ENCODE measurements at places on chromosomes 3 and 15.

DNA sequence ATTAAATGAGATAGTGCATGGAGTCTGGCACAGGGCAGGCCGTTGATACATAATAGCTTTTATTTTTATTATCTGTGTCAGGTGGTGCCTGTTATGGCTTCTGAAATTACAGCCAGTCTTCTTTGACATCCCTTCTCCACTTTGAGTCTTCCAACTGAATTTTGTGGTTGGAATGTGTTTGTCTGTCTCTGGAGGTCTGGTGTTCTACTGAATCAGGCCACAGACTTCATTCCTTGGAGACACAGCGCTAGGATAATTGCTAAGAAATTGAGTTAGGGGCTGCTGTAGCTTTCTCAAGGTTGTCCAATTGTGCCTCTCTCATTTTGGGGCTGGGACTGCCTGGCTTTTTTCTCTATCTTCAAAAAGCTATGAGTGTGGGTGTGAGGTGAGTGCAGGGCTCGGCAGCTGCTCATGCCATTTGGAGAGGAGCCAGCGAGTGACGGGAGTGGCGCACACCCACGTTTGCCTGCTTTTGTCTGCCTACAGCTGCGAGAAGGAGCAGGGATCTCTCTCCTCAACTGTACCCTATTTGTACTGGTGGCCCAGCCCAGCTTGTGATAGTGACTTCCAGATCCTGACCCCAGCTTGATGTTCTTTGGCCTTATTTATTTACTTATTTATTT is 49.8 kb upstream of the SYN2 start:
- no peak for DNase-seq

- no peak for DNase-seq
These were observed 118.5 kb upstream of the WNT5A start for GRCh38 chr3:55605443-55606236.

GRCh38 chr15:85692873-85693272 is 101.9 kb downstream of the KLHL25 start:
- no peak for DNase-seq

DNA sequence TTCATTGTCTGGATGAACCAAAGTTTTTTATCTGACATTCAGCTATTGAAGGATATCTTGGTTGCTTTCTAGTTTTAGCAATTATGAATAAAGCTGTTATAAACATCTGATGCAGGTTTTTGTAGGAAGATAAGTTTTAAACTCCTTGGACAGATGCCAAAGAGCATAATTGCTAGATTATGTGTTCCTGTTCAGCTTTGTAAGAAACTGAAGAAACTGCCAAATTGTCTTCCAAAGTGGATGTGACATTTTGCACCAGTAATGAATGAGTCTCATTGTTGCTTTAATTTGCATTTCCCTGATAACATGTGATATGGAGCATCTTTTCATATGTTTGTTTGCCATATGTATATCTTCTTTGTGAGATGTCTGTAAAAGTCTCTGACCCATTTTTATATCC is 239.9 kb upstream of the TTC14 start:
- no peak for DNase-seq

DNA sequence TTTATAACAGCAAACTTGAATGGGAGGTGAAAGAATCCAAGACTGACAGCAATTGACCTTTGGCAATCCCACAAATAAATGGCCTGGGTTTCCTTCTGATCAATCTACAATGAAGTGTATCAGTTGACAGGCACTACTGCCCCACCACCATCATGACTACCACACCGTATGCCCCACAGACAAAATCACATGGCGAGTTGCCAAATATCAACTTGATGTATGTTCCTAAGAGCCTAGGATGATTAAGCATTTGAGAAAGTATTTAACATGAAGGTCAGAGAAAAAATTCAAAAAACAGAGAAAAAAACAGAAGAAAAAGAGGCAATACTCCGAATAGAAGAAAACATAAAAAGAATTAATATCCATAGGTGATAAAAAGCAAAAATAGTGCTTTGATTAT is 215.9 kb upstream of the STAC start:
- no peak for DNase-seq

DNA sequence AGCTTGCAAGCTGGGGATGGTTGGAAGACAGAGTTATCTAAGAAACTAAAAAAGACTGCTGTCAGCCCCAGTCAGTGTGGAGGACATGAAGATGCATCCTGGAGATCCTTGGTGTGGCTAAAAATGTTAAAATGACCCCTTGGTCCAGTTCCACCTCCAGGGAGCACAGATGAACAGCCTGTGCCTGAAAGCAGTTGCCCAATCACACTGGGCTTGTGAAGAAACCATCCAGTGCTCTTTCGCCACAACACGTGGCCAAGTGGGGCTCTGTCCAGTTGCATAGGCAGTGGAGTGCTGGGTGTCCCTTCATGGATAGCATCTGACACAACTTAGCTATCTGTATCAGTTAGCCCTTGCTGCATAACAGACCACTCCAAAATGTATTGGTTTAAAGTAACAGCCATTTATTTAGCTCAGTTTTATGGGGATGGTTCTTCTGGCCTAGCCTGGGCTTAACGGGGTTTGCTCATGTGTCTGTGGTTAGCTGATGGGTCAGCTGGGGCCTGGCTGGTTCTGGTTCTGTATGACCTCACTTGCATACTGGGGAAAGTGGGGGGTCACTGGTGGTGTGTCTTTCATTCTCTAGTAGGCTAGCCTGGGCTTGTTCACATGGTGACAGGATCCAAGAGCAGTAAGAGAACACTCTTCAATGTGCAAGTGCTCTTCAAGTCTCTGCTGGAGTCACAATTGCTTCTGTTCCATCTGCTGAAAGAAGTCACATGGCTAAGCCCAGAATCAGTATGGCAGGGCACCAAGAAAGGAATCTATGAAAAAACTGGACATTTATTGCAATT is 226.2 kb downstream of the PDCD6IP start:
- no peak for DNase-seq

GRCh38 chr15:39497016-39497758 is 83.7 kb upstream of the THBS1 start:
- no peak for DNase-seq

DNA sequence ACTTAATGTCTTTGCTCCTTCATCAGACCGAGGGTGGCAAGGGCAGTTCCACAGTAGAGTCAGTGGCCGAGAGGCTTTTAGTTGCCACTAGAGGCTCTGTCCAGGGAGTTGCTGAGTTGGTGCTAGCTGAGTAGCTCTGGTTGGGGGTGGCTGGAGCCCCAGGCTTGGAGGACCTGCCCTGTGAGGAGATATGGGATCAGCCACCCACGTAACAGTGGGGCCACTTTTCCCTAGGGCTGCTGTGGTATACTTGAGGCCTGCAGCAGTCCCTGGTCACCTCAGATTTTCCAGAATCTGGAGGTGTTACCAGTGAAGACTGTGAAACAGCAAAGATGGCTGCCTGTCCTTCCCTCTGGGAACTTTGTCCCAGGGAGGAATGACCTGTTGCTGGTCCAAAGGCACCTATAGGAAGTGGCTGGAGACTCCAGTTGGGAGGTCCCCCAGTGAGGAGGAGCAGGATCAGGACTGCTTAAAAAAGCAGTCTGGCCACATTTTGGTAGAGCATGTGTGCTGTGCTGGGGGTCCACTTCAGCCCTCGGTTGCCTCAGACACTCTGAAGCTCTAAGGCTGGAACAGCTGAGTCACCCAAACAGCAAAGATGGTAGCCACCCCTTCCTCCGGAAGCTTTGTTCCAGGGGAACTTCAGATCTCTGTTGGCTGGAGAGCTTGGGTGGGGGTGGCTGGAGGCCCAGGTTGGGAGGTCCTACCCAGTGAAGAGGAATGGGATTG is 72.9 kb downstream of the AKAP13 start:
- no peak for DNase-seq

DNA sequence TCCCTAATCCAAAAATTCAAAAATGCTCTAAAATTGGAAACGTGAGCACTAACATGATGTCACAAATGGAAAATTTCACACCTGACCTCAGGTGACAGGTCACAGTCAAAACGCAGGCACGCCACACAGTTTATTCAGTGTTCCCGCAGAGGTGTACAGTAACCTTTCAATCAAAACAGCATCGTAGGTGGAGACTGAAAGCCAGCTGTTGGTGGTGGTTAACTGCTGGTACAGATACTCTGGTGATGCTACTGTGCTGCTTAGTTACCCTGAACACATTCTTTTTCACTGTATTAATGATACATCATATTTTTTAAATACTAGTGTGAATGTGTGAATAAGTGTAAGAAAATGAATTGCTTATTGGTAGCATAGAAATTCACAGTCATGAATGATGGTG is 23.8 kb downstream of the RAB11A start:
- DNase-seq = no peak

- DNase-seq = no peak
These were observed 5.4 kb upstream of the PLOD2 start for GRCh38 chr3:146166415-146166821.

DNA sequence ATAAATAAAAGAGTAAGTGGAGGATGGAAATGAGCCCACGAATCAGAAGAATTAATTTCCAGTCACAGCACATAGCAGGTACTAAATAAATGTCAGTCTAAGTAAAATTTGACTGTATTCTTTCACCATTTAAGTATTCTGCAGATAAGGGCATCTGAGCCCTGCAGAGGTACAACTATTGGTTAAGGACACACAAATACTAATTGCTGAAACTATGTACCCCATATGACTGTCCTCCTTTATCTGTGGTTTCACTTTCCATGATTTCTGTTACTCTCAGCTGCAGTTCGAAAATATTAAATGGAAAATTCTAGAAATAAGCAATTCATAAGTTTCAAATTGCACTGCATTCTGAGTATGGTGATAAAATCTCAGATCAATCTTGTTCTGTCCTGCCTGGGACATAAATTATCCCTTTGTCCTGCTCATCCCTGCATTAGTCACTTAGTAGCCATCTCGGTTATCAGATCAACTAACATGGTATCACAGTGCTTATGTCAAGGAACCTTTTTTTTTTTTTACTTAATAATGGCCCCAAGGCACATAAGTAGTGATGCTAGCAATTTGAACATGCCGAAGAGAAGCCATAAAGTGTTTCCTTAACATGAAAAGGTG is 95.1 kb downstream of the LSAMP start:
- no peak for DNase-seq

GRCh38 chr15:95429345-95429744 is 901.2 kb upstream of the NR2F2 start:
- DNase-seq = no peak

DNA sequence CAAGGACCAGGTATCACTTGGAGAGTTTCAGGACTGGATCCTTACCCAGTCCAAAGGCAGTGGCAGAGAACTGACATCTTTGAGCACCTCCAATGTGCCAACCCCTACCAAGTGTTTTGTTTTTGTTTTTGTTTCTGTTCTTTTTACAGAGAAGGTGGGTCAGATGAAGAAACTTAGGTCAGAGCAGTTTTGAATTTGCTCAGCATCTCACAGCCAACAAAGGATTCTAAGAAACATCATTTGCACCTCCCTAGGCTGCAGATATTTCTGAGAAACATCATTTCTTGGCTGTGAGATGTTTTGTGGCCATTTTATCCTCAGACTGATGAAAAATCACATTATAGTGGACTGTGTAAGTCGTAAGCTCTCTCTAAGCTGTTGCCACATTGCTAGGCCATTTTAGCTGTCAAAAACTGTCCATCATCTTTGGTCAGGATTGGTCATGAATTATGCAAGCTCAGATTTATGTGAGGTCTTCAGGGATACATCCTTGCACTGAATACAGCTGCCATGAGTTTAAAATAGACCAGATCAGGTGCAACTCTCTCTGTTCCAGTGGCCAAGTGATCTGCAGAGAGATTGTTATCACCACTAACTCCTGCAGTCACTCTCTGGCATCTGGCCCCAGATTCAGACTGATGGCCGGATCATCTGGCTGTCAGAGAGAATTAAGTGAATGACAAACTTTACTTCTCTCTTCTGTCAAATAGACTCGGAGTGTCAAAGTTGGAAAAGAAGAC is 341.5 kb downstream of the EPHB1 start:
- DNase-seq = no peak

GRCh38 chr3:19002606-19003005 is 145.7 kb upstream of the KCNH8 start:
- DNase-seq = no peak

GRCh38 chr15:63473999-63474809 is 30.2 kb upstream of the USP3 start:
- no peak for DNase-seq

DNA sequence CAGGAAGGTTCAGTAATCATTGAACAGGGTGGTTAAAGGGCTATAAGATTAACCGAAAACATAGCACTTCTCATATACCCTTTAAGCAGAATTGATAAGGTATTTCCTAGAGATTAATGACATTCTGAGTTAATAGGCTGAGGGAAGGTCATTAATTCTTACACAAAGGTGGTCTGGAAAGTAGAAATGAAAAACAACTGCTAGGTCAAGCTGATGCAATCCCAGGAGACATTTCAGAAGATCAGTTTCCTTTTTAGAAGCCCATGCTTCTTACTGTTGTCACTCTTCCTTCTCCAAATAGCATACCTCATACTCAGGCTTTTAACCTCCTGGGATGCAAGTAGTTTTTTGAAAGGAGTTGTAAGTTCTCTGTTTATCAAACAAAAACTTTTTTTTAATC is 8.8 kb downstream of the FILIP1L start:
- no peak for DNase-seq

DNA sequence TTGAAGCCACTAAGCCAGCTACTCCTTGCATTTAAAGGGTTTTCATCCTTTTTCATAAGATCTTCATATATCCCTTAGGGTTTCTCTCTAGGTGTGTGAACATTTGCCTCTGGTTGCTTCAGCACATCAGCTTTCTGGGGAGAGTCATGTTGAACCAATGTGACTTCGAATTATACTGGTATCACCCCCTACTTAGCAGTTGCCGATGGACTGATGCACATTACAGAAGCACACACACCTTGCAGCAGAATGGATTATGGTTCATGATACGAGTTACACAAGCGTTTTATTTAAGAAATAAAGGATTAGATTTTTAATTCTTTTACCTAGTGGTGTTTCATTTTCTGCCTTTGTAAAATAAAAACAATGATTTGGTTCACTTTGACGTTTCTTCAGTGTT is 39.6 kb downstream of the FBXO22 start:
- no peak for DNase-seq

- DNase-seq = no peak
These were observed 101.2 kb downstream of the TLE3 start for GRCh38 chr15:69996321-69997160.

- no peak for DNase-seq
These were observed 11.4 kb upstream of the IGDCC3 start for GRCh38 chr15:65389226-65389625.

DNA sequence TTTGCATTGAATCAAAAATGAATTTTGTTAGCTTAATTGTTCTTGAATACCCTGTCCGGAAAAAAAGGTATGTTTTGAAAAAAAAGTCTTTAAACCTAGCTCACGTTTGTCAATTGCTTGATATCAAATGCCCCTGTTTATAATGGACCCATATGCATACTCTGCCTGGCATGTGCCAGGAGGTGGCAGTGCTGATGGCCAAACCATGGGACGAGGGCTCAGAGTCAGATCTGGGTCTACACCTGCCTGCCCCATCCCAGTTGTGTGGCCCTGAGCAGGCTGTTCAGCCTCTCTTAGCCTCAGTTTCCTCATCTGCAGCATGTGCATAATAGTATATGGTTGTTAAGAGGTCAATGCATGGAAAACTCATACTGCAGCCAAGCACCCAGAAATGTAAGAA is 38.8 kb downstream of the PRKCD start:
- no peak for DNase-seq

Data from T47D (cell line).